Activated CD8-positive, alpha-beta memory T cell treated with anti-CD3 and anti-CD28 coated beads for 36 hours (primary cell): ENCODE measurements at places on chromosomes 11 and 22. TPM values are rescaled to one million over a fixed set of nuclear protein-coding genes. Genes with fewer than 3 reads are reported as not detected.

The SLC22A12 gene
- not detected for total RNA-seq

The LUZP2 gene
- total RNA-seq = not detected

The CTSD gene
- 104 TPM for total RNA-seq

The PRR33 gene
- 0.11 TPM for total RNA-seq

The GAS2 gene
- total RNA-seq = 2.2 TPM

The OR8D1 gene
- not detected for total RNA-seq

The KMT5B gene
- 14.7 TPM for total RNA-seq

The OR8G1 gene
- not detected for total RNA-seq

The RAC2 gene
- total RNA-seq = 498 TPM

The AQP11 gene
- total RNA-seq = 0.46 TPM

The APLNR gene
- total RNA-seq = not detected

The OR10A2 gene
- not detected for total RNA-seq
